ENCODE measurements at places on chromosomes 5 and 9.

DNA sequence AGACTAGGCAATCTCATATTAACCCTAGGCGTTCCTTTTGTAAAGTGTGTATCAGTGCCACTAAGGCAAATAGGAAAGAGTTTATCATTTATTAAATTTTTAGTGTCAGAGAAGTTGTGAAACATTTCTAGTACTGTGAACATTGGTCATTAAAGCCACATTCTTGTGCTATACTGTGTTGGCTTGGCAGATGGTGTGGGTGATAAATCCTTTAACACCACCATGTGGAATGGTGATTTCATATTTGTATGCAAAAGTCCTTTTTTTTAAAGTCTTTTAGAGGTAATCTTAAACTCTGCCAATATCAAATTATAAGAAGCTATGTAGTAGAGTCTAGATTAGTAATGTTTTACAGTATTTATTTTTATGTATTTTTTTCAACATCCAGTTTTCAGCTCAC is 18.1 kb downstream of the SLC12A2 start:
- no peak for DNase-seq

DNA sequence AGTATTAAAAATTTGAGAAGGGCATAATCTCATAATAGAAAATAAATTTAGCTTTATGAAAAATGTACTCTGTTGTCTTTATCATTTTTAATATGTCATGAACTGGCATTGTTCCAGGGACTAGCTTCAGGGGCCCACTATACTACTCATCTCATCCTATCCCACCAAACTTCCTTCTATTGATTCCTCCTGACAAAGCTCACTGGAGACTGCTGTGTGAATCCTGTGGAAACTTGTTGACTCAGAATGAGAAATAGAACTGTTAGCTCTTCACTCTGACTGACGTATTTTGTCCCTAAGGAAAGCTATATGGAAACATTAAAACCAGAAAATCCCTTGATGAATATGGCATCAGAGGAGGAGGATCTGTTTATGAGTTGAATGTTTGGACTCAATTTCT is 29.8 kb upstream of the BNIP1 start:
- no peak for DNase-seq

DNA sequence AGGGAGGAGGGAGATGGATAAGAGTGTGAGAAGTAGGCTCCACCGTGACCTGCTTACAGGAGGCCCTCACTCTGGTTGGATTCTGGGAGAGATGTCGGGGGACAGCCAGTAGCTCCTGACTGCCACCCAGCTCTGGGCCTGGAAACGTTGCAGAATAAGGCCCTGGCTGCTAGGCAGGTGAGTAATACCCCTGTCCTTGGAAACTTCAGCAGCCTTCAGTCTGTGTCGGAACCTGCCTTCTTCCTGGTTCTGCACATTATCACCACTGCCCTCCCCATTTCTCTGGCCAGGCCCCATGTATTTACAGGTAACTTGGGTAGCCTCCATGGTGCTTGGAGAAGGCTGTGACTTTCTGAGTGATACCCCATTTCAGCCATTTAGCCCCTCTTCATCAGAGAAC is 26.8 kb downstream of the FAXDC2 start:
- DNase-seq = no peak

DNA sequence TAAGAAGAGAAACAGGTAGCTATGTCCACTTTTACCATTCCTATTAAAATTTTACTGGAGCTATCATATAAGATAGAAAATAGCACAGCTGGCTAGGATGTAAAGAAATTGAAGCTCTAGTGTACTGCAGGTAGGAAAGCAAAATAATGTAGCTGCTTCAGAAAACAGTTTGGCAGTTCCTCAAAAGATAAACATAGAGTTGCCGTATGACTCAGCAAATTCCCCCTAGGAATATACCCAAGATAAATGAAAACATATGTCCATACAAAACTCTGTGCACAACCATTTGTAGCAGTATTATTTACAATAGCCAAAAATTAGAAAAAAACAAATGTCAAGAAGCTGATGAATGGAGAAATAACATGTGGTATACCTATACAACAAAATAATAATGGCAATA is 64.6 kb upstream of the SHISAL2B start:
- DNase-seq = peak; percentile 27

DNA sequence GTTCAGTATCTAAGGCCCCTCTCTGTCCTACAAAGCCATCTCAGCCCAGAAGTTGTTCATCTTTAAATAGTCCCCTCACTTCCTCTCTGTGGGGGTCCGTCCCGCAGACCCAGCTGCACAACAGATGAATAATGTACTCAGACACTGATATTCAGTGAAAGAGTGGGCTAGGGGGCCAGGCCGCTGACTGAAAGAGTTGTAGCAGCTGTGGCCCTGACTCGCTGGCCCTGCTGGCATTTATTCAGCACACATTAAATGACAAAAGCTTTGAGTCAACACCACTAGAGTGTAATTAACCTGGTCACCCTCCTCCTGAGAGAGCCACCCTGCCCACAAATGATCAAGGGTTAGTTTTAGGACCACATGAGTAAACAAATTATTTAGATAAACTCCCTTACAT is 76.3 kb downstream of the MED10 start:
- DNase-seq = no peak

DNA sequence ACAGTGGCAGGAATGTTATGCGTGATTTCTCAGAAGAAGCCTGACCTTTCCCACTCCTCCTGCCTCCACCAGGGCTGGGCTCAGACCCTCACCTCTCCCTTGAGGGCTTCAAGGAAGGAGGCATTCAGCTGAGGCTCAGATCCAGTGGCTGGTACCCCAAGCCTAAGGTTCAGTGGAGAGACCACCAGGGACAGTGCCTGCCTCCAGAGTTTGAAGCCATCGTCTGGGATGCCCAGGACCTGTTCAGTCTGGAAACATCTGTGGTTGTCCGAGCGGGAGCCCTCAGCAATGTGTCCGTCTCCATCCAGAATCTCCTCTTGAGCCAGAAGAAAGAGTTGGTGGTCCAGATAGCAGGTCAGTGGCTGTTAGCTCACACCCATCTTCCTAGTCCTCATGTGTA is 9.9 kb downstream of the BTNL9 start:
- DNase-seq = no peak

- DNase-seq = no peak
Measured at GRCh38 chr5:36535859-36536615, 70.4 kb upstream of the SLC1A3 start.

GRCh38 chr9:89668216-89668865 is 63.5 kb downstream of the GADD45G start:
- no peak for DNase-seq

DNA sequence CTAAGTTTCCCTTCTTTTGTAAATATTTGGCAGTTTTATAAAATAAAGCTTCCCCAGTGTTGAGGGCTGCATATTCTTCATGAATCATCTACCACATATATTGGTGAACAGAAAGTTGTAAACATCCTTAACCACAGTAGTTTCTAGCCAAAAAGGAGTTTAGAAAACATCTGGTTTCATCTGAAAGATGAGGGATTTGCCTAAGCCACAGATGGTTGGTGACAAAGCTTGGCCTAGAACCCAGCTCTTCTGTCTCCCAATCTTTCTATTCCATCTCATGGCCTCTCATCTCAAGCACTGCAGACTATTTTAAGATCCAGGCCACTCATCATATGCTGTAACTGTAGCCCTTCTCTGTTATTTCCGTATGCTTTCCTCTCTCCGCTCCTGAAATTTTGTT is 232.3 kb upstream of the TRPM3 start:
- no peak for DNase-seq

DNA sequence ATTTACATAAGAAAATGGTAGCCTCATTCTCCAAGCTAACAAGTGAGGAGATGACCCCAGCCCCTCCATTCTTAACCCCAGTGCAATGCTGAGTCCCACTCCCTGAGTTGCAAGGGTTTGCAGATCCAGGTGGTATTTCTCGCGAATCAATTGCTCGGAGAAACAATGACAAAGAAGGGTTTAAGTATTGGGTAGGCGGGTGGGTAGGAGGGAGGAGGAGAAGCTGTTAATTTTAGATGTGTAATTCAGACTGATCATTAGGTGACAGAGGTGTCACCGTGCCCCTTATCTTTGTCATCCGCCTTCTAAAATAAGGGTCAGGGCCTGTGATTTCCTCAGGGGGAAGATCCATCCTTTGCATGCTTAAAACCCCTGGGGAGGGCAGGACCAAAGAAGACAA is 17.0 kb upstream of the SH3RF2 start:
- DNase-seq = no peak

DNA sequence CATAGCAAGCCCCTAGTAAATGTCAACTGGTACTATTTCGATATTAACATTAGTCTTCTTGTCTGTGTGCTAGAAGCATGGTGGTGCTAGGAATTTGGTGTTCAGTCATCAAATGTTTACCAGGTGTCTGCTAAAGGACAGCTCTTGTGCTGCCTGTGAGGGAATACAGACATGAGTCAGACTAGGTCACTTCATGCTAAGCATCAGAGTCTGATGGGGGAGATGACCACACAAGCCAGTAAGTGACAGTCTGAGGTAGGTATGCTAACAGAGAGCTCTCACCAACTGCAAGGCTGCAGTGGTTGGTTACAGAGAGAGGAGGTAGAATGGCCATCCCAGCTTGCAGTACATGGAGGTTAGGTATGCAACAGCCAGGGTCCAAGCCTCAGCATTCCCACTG is 320.9 kb downstream of the CDK5RAP2 start:
- no peak for DNase-seq

DNA sequence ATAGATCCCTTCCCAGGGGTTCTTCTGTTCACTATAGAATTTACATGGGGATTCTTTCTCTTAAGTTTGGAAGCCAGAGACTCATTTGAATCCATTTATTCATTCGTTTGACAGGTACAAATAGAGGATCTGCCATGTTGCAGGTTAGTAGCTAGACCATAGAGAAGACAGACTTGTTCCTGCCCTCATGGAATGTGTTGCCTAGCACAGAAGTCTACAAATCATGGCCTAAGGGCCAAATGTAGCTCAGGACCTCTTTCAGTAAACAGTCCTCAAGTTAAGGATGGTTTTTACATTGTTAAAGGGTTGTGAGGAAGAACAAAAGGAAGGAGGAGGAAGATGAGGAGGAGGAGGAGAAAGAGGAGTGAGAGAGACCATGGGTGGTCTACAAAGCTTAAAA is 114.7 kb upstream of the SLC44A1 start:
- DNase-seq = no peak

DNA sequence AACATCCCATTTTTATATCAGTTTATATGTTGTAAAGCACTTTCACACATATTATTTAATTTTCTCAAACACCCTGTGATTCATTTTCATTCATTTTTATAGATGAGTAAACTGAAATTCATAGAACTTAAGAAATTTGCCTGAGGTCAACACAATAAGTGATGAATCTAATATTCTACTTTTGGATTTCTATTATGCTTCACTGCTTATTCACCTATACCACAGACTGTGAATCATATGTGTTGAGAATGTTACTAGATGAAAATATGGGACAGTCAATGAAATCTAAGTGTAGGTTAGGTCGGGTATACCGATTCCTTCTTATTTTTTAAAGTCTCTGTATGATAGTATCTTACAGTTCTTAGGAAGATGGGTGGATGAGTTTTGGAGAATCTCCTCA is 24.8 kb downstream of the CDC37L1 start:
- no peak for DNase-seq

- no peak for DNase-seq
Measured at GRCh38 chr5:104353371-104353770, 790.8 kb upstream of the NUDT12 start.

DNA sequence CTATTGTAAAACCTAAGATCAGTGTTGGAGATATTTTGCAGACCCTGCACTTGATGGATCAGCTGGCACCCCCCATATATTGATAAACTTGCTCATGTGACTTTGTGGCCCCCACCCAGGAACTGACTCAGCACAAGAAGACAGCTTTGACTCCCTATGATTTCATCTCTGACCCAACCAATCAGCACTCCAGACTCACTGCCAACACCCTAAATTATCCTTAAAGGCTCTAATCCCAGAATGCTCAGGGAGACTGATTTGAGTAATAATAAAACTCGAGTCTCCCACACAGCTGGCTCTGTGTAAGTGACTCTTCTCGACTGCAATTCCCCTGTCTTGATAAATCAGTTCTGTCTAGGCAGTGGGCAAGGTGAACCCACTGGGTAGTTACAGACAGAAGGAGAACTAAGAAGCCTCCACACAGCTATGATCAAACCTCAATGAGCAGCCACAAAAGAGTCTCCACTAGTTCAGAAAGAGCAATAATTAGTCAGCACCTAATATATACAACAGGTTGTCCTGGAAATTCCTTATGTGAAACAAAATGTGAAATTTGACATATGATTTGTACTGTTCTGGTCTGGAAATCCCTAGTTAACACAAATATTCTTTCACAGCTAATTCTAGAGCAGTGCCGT is 52.2 kb downstream of the ACTL7B start:
- no peak for DNase-seq

DNA sequence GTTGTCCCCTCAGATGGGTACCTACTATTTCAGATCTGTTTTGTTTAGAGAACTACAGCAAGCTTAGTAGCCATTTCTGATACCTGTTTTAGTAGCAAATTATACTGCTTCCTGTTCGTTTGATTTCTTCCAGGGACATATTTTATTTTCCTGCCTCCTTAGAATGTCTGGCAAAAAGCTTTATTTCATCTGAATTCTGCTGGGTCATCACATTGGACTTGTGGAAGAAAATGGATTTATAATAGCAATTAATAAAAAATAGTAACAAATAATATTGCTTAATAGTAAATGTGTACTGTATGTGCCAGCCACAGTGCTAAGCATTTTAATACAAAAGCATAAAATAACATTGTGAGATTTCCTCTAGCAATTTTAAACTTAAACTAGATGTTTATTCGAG is 79.4 kb downstream of the SH3GL2 start:
- DNase-seq = no peak

DNA sequence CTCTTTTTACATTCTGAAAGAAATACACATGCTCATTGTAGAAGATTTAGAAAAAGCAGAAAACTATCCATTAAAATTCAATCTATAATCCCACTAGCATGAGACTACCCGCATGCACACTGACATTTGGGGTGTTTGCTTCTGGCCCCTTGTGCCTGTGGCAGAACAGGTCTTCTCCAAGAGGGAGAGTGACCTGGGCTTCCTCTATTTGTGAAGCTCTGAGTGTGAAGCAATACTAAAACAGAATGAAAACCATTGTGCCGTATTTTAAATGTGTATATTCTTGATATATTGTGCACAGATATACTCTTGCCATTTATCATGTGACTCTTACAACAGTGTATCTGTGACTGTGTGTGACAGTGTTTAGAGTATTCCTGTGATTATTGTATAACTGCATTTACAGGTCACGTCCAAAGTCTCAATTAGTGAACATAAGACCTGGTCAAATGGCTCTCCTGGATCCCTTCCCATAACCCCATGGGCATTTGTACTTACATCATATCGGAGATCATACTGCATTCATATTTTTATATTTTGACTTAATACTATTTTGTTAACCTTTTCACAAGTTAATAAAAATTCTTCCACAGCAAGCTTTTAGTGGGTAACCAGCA is 14.7 kb upstream of the CPEB4 start:
- DNase-seq = no peak

DNA sequence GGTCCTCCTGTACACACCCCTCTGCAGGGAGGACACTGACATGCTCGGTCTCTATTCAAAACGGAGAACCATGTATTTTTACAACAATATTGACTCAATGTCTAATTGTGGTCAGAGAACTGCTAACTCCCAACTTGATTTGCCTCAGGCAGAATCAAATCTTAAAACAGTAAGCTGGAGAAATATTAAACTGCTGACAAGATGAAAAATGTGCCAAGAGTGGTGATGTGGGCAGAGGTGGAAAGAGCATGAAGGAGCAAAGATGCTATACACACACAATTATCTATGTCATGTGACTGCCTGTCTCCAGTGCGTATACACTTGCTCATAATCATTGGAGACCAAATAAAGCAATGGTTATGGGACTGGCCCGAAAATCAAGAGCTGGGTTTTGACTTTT is 556.1 kb upstream of the ZNF608 start:
- DNase-seq = no peak

Measured in fibroblast of the conjunctiva (primary cell).